ENCODE measurements at places on chromosomes 1 and 21.
A peak's percentile ranks its signal among the peaks of the same experiment; 100 is the strongest.

- no peak for DNase-seq
These were observed 142.3 kb downstream of the CHD1L start for GRCh38 chr1:147384804-147385203.

DNA sequence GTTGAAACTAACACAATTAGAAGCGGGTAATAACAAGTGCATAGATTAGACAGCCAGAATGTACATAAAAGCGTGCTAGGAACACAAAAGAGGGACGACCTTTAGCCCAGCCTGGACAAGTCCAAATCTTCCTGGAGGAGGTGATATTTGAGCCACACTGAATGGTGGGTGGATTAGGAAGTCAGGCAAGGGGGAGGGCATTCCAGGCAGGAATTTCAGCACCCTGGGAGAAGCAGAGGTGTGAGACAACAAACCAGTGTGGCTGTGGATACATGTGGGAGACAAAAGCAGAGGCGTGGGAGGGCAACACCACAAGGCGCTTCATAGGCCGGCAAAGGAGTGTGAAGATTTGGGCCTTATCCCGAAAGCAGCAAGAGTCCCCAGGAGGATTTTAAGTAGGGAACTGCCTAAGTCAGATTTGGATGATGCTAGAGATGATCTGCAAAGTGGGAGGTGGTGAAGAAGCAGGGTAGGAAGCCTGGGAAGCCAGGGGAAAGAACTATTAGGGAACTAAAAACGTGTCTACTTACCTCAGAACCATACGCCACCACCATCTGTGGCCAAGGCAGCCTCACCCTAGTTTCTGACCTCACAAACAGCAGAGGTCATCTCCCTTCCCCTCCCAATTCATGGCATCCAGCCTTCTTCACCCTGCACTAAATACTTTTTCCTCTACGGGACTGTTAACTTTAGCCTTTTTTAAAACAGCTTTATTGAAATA is 81.8 kb downstream of the GLUL start:
- DNase-seq = no peak

GRCh38 chr1:52567943-52568342 is 15.1 kb upstream of the TUT4 start:
- DNase-seq = no peak

DNA sequence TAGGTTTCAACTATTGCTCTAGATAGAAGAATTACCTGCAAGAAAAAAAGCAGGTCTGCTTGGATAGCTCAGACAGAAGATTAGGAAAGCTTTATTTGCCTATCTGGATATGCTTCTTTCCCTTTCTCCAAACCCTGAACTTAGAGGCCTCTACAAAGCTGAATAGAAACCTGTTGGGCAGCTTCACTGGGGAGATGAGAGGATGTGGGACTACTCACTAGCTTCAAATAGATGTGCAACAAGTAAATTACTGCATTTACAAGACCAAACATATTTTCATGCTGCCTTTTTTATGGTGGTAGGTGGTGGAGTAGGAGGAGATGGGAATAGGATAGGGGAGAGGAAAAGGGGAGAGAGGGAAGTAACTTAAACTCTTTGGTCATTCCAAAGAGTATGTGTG is 6.4 kb downstream of the CLCA2 start:
- no peak for DNase-seq

DNA sequence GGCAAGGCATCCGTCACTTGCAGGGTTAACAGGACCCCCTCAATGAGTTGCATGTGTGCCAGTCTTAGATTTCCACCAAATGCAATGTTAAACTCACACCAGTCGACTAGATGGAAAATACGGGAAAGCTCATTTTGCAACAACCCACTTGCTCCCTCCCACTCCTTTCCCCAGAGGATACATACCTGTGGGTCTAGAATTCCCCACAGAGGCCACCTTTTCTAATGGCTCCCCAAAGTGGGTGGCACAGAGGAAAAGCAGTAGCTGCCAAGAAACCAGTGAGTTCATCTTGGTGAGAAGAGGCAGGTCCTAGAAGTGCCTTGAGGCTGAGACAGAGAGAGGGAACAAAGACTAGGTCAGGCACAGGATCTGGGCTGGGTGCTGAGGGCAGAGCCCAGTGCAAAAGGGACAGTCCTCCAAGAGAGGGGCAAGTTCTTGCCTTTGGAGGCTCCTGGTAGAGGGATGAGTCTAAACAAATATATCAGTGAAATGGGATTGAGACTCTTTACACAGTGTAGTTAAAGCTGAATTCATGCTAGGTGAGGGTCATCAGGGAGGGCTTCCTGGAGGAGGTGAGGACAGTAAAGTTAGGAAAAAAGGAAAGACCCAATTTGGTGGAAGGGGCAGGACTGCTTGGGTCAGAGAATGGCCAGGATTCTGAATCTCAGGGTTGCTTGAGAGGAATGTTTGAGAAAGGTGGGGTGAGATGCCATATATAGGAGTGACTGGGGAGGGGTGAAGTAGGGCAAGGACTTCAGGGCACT is 3.5 kb downstream of the KISS1 start:
- no peak for DNase-seq

DNA sequence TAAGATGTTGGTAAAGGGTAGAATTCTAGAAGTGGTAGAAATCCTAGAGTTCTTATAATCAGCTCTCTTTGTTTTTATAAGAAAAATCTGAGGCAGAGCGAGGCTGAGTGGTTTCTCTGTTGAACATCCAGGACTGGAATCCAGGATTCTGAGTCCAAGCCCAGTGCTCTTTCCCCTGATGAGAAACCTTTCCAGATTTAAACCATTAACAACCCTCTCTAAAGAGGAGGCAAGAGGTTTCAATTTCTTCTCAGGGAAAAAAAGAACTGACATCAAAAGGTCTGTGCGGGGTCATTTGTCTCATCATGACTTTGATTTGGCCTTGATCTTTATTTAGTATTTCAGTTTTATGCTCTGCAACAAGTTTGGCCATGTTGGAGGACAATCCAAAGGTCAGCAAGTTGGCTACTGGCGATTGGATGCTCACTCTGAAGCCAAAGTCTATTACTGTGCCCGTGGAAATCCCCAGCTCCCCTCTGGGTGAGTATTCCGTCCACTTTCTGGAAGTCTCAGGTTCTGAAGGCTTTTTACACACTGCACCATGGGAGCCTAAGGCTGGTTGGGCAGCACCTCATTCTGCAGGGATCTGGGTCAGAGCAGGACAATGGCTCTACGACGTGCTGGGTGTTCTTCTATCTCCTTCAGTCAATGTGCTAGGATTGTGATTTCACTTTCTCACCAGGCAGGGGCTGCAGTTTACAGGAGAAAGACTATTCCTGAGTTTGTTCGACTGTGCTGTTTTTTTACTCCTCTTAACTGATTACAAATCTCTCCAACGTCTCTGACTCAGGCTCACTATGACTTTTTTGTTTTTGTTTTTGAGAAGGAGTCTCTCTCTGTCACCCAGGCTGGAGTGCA is 18.9 kb upstream of the CCT8 start:
- no peak for DNase-seq

DNA sequence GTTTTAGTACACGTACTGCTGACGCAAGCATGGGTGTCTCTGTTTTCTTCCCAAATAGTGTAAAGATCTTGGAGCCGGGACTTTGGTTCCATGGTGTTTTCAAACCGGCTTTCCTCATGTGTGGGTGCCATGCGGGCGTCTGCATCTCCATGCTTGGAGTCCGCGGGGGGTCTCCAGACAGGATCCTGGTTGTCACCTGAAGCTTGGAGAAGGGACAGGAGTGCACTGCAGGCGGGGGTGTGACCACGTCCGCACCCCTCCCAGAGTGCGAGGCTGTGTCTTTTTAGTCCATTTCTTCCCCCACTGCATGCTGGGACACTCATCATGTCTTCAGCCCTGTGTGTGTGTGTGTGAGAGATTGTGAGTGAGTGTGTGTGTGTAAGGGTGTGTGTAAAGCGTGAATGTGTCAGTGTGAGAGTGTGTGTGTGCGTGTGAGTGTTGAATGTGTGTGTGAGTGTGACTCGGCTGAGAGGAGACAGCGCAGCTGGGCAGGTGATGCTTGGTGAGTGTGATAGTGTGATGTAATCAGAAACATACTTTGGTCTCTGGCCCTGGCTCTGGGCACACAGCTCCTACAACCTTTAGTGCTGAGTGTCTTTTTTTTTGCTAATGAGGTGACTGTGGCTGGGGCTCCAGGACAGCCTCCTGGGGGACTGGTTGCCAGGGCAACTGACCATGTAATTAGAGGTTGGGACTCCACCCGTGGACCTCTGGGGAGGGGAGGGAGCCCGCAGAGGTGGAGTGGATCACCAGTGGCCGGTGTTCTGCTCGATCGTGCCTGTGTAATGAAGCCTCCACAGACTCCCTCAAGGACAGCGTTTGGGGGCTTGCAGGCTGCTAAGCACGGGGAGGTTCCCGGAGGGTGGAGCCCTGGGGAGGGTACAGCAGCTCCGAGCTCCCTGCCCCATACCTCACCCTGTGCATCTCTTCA is 55.1 kb downstream of the AGPAT3 start:
- DNase-seq = no peak

GRCh38 chr1:37478451-37478881 is 4.1 kb downstream of the ZC3H12A start:
- DNase-seq = peak; percentile 63

DNA sequence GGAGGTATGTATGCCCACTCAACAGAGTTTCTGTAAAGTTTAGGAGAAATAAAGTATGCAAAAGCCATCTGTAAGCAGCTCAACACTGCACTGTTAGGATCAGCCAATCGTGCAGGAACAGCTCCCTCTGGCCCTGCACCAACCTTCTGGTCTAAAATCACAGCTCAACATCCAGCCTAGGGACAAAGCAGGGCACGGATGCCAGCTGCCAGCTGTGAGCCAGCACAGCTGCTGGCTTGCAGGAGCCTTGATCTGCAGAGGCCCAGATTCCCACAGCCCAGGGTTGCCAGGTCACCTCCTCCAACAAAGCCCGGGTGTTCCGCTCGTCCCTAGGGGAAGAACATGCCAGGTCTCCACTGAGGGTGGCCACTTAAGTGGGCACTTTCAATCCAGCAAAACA is 8.6 kb downstream of the ACOT7 start:
- no peak for DNase-seq

- DNase-seq = no peak
These were observed 32.0 kb upstream of the WASF2 start for GRCh38 chr1:27521861-27522431.

- no peak for DNase-seq
These were observed 298.0 kb downstream of the OLFM3 start for GRCh38 chr1:101698681-101699080.

DNA sequence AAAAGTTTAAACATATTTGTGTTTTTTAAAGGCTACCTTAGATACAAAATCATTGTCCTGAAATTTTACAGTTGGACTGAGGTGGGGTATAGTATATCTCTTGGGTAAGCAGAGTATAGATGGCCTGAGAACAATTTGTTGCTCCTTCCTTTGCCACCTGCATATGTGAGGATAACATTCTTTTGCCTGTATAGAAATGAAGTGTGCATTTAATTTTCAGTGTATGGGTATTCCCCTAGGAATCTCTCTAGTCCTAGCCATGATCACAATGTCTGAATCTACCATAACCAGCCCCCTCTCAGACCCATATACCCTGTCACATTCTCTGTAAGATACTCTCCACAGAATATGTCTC is 1.9 kb upstream of the FCGR2A start:
- DNase-seq = no peak

- no peak for DNase-seq
These were observed 1280.2 kb downstream of the NCAM2 start for GRCh38 chr21:22278366-22278765.

DNA sequence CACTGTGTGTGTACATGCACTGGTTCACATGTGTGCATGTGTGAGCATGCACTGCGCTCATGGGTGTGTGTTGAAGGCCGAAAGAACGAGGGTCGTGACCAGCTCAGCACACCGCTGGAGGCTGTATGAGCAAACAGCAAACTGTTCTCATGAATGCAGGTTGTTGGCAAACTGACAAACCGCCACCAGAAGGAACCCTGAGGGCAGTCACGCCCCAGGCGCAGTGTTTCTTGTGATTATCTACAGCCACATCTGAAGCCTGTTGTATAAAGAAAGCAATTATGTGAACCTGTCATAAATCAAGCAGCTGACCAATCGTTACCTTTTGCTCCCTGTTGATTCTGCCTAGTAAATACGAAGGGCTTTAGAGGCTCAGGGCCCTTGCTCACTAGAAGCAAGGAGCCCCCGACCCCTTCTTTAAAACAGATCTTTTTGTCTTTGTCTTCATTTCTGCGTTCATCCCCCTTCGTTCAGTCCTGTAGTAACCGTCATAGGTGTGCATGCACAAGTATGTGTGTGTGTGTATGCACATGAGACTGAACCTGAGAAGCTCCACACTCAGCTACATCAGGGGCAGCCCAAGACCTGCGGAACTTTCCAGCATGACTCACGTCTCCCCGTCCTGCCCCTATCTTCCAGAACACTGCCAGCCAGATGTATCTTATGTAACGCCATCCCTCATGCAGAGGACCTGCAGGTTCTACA is 16.8 kb upstream of the RIPK4 start:
- no peak for DNase-seq

- no peak for DNase-seq
These were observed 132.2 kb downstream of the ITSN1 start for GRCh38 chr21:33774551-33774950.

GRCh38 chr1:212214325-212214724 is 70.9 kb upstream of the PPP2R5A start:
- DNase-seq = no peak

GRCh38 chr1:154813300-154813816 is 56.7 kb downstream of the KCNN3 start:
- DNase-seq = no peak

GRCh38 chr1:240004086-240004749 is 87.5 kb upstream of the FMN2 start:
- DNase-seq = no peak

GRCh38 chr1:19010995-19011844 is 54.7 kb upstream of the IFFO2 start:
- DNase-seq = peak; percentile 92

- no peak for DNase-seq
These were observed 40.6 kb downstream of the SCP2 start for GRCh38 chr1:52967666-52968065.

GRCh38 chr1:24931146-24931467 is 1.0 kb upstream of the RUNX3 start:
- DNase-seq = no peak

DNA sequence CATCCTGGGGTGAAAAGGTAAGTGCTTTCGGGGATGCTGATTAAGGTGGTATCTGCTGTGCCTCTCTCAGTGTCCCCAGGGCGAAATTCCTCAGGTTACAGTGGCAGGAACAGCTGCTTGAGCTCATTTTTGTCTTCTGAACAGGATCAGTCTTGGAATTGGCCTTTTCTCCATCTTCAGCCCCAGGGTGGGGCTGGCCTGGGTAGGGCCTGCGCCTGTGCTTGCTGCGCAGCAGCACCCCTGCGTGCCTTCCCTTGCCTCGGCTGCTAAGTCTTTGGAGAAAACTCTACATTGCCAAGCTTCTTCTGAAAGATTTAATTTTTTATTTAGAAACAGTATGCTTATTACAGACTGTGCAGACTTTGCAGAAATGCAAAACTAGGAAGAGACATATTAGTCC is 41.7 kb downstream of the ADARB1 start:
- DNase-seq = no peak

GRCh38 chr21:36744560-36745231 is 45.8 kb downstream of the SIM2 start:
- DNase-seq = no peak

- no peak for DNase-seq
These were observed 82.9 kb upstream of the SSX2IP start for GRCh38 chr1:84773195-84773594.

GRCh38 chr1:55204997-55205396 is 10.2 kb downstream of the USP24 start:
- DNase-seq = no peak

- DNase-seq = peak; percentile 23
These were observed 10.7 kb upstream of the PTBP2 start for GRCh38 chr1:96710708-96711477.
